SJSA1 (cell line): ENCODE measurements at places on chromosomes 7 and 10. TPM values are rescaled to one million over a fixed set of nuclear protein-coding genes. Genes with fewer than 3 reads are reported as not detected.

- H3K27ac ChIP-seq, result no peak overlapping the region
- no peak for DNase-seq
- H3K36me3 ChIP-seq, result no peaks in the 10 kb centered on the region
- H3K27me3 ChIP-seq, result no peaks in the 10 kb centered on the region; the same call in 1 of the 2 replicates
These were observed 300.0 kb upstream of the SP8 start for GRCh38 chr7:21086688-21087087.

PRKG1 gene
- 0.41 TPM in 1 of 2 replicates, not detected in the other for total RNA-seq

- no peak for DNase-seq
- no peak overlapping the region for H3K27ac ChIP-seq
- H3K4me1 ChIP-seq, result no peaks in the 10 kb centered on the region
- H3K36me3 ChIP-seq, result no peaks in the 10 kb centered on the region
These were observed 186.2 kb downstream of the DNAJB6 start for GRCh38 chr7:157522954-157523353.

DNA sequence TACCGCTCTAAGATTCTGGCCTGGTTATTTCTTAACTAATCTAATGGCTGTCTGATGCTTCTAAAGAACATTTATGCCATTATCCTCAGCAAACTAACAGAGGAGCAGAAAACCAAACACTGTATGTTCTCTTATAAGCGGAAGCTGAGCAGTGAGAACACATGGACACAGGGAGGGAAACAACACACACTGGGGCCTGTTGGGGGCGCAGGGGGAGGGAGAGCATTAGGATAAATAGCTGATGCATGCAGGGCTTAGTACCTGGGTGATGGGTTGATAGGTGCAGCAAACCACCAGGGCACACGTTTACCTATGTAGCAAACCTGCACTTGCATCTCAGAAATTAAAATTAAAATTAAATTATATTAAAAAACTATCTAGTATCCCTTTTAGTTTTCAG lies 853.5 kb downstream of the GATA3 start:
- H3K4me3 ChIP-seq, result no peak overlapping the region
- no peak for DNase-seq
- H3K4me1 ChIP-seq, result no peaks in the 10 kb centered on the region
- no peak overlapping the region for H3K27ac ChIP-seq
- no peaks in the 10 kb centered on the region for H3K36me3 ChIP-seq

PVRIG gene
- total RNA-seq, result 1.7 TPM in 1 of 2 replicates, not detected in the other

WAPL gene
- 38.7 and 50.2 TPM in 2 replicates for total RNA-seq

EGFR gene
- total RNA-seq, result 22.4 and 28.9 TPM in 2 replicates

- H3K4me3 ChIP-seq, result no peak overlapping the region
- no peak overlapping the region for H3K27ac ChIP-seq
- peaks cover 18% of the 10 kb centered on the region for H3K4me1 ChIP-seq
- no peak for DNase-seq
- H3K36me3 ChIP-seq, result peaks cover 30% of the 10 kb centered on the region
These were observed 1.9 kb downstream of the MRPS33 start for GRCh38 chr7:141012696-141013344.

DNA sequence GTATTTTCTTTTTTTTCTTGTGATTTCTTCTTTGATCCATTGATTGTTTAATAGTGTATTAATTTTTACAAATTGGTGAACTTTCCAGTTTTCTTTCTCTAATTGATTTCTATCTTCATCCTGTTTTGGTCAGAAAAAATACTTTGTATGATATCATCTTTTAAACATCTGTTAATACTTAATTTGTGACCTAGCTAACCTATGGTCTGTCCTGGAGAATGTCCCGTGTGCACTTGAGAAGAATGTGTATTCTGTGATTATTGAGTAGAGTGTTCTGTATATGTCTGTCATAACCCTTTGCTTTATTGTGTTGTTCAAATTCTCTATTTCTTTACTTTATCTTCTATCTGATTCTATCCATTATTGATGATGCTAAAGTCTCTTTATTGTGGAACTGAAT lies 65.8 kb upstream of the ZEB1 start:
- DNase-seq, result no peak
- no peaks in the 10 kb centered on the region for H3K36me3 ChIP-seq
- no peak overlapping the region for H3K27ac ChIP-seq
- no peaks in the 10 kb centered on the region for H3K4me1 ChIP-seq

ZNF727 gene
- total RNA-seq, result not detected in 2 replicates
